ENCODE measurements at places on chromosomes 16 and 17. TPM values are rescaled to one million over a fixed set of nuclear protein-coding genes. Genes with fewer than 3 reads are reported as not detected.

- H3K36me3 ChIP-seq: peaks cover 49% of the 10 kb centered on the region
- H3K4me3 ChIP-seq: no peak overlapping the region
- H3K27ac ChIP-seq: no peak overlapping the region
- H3K27me3 ChIP-seq: no peaks in the 10 kb centered on the region
- no peak for DNase-seq
- H3K4me1 ChIP-seq: peaks cover 66% of the 10 kb centered on the region
Observed at GRCh38 chr17:1362065-1362848, 37.8 kb downstream of the YWHAE start.

DNA sequence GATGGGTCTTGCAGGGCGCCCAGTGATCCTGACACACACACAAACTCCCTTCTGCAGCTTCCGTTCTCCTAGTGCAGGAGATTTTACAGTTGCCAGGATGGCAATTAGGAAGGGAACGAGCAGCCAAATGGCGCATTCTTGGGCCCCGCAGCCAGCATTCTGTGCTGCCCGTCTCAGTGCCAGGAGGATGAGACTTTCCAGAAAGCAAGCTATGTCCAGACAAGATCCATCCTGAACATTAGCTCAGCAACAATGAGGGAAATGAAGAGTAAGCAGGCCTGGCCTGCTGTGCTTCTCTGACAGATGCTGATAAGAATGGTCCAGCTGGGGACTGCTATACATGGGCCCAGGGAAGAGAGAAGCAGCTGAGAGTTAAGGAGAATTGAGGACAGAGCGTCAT is 16.5 kb downstream of the SPPL2C start:
- DNase-seq: no peak
- no peaks in the 10 kb centered on the region for H3K27me3 ChIP-seq
- no peaks in the 10 kb centered on the region for H3K36me3 ChIP-seq
- H3K27ac ChIP-seq: no peak overlapping the region

DNA sequence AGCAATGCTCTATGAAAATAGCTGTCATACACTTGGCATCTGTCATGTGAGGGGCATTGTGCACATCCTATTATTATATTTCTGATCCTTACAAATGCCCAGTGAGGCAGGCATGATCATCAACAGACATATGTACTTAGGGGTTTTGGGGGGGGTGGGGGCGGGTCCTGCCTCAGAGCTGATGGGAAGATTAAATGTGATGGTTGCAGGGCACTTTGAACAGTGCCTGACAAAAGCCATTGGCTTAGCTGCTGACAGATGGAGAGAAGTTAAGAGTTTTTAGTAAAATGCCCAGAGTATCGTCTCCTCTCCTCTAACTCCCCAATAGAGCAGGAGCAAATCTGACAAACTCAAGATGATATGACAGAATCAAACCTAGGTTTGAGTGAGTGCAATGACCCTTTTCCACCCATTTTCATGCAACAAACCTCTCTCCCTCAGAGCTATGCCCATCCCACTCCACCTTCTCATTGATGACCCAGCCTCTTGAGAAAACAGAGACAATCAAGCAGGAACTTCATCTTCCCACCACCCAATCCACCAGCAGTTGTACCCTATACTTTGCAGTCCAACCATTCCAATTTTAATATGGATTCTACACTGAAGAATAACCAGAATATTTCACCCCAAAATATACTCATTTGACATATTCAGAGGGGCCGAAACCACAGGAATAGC is 4.8 kb downstream of the KLHL11 start:
- no peak for DNase-seq
- no peaks in the 10 kb centered on the region for H3K27me3 ChIP-seq
- H3K36me3 ChIP-seq: no peaks in the 10 kb centered on the region
- H3K4me3 ChIP-seq: no peak overlapping the region

- no peak overlapping the region for H3K27ac ChIP-seq
- H3K36me3 ChIP-seq: no peaks in the 10 kb centered on the region
- DNase-seq: no peak
- no peak overlapping the region for H3K4me3 ChIP-seq
Observed at GRCh38 chr17:66044083-66044482, 147.8 kb downstream of the CEP112 start.

DNA sequence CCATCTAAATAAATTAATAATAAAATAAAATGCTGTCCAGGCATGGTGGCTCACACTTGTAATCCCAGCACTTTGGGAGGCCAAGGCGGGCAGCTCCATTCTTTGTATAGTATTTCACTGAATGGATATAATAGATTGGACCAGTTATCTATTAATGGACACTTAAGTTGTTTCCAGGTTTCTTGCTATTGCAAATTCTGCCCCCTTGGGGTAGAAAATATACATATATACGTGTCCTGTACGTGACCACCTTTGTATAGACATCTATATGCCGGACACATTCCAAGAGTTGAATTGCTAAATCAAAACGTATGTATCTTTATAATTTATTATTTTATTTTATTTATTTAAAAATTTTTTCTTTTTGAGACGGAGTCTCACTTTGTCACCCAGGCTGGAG is 3.9 kb upstream of the EXOC7 start:
- peaks cover 12% of the 10 kb centered on the region for H3K4me1 ChIP-seq
- H3K4me3 ChIP-seq: no peak overlapping the region

Gene TP53TG3F
- not detected for total RNA-seq

Data from right atrium auricular region (tissue), 2 donors.